SW 1271 (cell line): ENCODE measurements at places on chromosomes 1 and 21.

GRCh38 chr1:4595341-4596225, 58.8 kb upstream of the AJAP1 start:
- DNase-seq = no peak

GRCh38 chr21:36918291-36918690, 48.2 kb downstream of the HLCS start:
- DNase-seq = no peak

DNA sequence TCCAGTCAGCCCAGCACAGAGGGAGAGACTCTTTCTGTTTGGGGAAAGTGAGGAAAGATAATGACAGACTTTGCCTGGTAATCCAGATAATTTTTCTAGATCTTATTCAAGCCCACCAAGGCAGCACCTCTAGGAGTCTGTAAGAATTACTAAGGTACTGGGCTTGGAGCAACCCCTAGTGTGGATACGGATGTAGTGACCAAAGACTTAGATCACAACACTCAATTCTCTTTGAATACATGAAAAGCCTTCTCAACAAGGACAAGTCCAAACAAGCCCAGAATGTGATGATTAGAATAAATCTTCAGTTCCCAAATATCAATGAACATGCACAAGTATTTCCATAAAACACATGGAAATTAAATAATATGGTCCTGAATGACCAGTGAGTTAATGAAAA, 206.9 kb downstream of the MRPL39 start:
- DNase-seq = no peak

DNA sequence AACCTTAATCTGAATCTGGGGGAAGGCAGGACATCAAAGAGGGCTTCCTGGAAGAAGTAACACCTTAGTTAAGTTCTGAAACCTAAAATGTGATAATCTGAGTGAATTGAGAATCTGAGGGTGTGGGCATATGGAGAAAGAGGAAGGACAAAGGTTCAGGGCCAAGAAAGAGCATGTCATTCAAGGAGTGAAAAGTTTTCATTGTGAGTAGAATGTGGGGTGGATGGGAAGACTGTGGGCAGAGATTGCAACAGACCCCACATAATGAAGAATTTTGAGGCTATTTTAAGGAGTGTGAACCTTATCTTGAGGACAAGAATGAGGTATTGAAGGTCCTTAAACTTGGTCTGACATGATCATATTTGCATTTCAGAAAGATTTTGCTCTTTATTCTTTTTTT, 227.2 kb downstream of the PTGER3 start:
- no peak for DNase-seq

GRCh38 chr1:167328306-167328815, 107.7 kb downstream of the POU2F1 start:
- no peak for DNase-seq

- DNase-seq = no peak
These were observed 7.7 kb downstream of the PRAMEF1 start for GRCh38 chr1:12798911-12799310.

- DNase-seq = peak; percentile 1
These were observed 44.7 kb upstream of the GOLT1A start for GRCh38 chr1:204258213-204259115.

- no peak for DNase-seq
These were observed 34.8 kb upstream of the DSCAM start for GRCh38 chr21:40881767-40882166.

- DNase-seq = no peak
These were observed 1.9 kb downstream of the LY9 start for GRCh38 chr1:160797861-160798273.

- no peak for DNase-seq
These were observed 35.5 kb downstream of the KCNK2 start for GRCh38 chr1:215118081-215118480.

DNA sequence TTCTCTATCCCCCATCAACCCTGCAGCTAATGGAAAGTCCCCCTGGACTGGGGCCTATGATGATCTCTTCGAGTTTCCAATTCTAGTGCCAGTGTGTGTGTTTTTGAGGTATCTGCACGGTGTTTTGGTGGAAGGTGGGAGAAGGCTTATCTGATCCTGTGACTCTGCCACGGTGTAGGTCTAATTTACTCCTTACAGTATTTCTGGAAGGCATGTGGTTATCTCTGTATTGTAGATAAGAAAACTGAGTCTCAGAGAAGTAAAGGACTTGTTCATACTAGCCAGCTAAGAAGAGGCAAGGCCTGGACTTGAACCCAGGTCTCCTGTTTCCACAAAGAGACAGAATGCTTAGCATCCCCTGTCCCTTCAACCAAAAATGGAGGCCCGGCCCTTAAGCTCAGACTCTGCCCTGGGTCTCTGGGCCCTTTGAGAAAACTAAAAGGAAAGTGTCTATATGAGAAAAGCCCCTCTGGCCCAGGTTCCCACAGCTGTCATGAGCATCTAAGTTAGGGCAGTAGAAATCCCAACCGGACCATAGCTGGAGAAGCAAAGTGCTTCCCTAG, 20.3 kb downstream of the RIMS3 start:
- DNase-seq = no peak

DNA sequence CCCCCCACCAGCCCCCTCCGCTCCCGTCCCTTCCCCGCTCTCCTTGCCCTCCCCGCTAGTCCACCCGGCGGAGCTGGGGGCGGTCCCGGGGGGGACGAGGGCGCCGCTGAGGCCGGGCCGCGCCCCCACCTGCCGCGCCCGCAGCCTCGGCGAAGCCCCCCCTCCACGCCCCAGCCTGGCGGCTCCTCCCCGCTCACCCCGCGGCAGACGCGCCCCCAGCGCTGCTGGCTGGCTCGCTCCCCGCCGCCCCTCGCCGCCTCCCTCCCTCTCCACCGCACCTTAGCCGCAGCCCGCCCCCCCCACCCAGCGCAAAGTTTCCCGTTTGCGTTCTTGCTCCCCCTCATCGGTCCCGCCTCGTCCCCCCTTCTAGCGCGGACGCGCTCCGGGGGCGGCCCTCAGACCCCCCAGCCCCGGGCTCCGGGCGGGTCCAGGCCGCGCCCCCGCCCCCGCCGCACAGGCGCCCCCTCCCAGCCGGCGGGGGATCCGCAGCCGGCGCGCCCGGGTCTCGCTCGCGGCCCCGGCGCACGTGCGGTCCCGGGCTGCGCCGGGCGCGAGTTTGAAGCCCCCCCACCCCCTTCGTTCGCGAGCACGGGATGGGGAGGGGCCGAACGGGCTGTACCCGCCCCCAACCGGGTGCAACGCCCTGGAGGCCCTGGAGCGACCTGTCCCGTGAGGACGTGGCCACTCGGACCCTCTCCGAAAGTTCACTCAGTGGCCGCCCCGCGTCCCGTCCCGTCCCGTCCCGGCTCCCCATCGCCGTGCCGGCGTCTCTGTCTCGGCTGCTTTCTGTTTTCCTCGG, 623 bp downstream of the PTPRF start:
- peak; percentile 13 for DNase-seq

DNA sequence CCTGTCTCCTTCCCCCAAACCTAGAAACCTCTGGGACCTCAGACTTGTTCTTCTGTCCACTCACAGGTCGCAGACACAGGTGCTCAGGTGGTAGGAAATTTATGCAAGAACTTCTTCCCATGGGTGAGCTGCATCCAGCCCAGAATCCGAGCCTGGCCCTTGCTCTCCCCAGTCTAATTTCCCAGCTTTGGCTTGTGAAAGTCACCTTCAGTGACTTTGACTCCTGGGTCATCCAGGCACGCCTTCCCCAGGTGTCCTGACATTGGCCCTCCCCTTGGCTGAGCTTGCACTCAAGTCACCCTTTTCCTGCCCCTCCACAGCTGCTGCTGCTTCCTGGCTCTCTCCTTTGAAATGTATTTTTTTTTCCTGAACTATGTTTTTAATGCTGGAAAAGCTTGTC, 6.6 kb downstream of the IPO13 start:
- DNase-seq = no peak

DNA sequence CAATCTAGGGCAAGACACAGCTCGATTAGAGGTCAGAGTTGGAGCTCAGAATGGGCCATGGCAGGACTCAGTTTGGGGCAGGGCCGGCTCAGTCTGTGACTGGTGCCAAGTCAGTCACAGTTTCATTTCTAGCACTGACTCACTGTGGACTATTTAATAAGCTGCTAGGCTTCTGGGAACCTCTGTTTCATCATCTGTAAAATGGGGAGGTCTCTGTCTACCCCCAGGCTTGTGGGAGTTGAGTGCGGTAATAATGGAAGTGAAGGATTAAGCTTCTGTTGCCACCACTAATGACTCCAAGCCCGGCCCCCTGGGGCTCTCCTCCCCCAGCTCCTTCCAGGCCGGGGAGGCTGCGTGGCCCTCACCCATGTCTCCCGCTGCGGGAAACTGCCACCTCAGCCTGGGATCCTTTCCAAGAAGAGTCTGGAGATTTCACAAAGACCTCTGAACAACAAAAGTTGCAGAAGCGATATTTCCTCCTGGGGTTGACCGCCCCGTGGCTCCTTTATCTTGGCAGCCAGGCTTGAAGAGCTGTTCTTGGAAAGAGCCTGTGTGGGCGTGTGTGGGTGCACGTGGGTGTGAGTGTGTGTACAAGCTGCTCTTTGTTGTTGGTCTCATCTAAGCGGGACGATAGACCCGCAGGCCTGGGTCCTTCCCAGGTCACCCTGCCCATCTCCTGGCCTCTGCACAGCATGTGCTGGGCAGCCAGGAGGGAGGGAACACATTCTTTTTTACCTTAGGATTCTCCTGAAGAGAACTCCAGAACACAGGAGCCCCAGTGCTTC, 29.1 kb downstream of the KNCN start:
- DNase-seq = no peak

DNA sequence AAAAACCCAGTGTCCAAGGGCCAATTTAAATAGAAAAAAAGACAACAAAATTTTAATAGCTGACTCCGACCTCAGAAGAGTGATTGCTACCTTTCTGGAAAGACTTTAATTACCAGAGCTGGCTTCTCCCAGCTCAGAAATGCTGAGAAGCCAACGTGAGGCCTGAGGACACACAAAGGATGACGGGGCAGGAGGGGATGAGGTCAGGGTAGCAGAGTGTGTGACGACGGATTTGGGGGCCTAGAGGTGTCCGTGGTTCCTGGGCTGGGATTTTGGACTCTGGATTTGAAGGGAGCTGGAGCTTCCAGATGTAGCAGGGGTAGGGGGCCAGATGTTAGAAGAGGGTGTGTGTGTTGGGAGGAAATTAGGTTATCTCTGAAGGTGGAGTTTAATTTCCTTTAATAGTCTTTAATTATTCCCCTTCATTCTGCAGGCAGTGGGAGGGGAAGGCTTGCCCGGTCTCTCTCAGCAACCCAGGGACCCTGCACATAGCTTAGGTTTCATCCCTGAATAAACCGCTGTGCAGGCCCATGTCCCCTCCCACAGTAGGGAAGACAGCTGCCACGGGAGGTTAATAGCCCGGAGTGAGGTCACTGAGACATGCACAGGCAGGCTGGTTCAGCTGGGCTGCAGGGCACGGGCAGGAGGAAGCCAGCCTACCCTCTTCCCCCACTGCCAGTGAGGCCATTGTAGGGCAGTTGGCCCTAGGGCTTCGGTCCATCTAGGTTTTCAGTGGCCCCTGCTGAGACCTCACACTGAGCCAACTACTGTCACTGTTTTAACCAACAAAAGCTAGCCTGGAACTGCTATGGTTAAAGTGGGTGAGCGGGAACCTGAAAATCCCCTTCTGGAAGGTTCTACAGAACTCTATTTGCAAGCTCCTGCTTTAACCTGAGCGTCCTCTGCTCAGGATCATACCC, 3.8 kb upstream of the PADI3 start:
- no peak for DNase-seq

GRCh38 chr1:217134857-217135568, 411.8 kb upstream of the ESRRG start:
- DNase-seq = no peak

DNA sequence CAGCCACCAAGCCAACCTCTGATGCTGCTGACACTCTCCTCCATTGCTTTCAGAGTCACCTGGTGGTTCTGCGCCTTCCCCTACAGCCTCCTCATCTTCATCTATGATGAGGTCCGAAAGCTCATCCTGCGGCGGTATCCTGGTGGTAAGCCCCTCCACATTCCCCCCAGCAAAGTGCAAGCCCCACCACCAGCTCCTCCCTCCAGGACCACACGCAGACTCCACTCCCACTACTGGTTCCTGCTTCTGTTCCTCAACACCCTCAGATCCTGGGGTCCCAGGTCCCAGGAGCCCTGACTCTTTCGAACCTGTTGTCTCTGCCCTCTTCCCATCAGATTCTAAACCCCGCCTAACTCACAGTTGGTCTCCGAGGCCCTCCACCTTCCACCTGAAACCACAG, 11.6 kb upstream of the ATP1A4 start:
- DNase-seq = no peak

GRCh38 chr1:20511518-20512428, 3.8 kb upstream of the MUL1 start:
- DNase-seq = no peak

- no peak for DNase-seq
These were observed 336.4 kb downstream of the PAPPA2 start for GRCh38 chr1:176799327-176799726.

DNA sequence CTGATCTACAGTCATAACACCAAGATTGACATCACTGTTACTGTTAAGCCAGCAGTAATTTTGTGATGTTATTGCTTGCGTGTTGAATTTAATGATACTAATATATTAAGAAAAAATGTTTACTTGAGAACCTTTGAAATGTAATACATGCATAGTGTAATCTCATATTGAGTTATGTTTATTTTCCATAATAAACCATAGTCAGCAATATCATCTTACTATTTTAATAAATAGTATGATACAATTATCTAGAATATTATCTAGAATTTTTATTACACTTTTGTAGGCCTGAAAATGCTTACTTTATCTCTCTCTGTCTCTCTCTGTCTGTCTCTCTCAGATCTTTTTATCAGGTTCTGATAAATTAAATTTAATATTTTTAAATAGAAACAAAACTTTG, 843.1 kb downstream of the KCNT2 start:
- DNase-seq = no peak

GRCh38 chr1:222620566-222620965, 2.7 kb downstream of the MIA3 start:
- DNase-seq = no peak

GRCh38 chr1:225923692-225924555, at the start of gene PYCR2:
Gene PYCR2 (minus strand): TSS chr1:225924250. CDS start chr1:225924110, 140 bp downstream.
- peak; percentile 87 for DNase-seq

DNA sequence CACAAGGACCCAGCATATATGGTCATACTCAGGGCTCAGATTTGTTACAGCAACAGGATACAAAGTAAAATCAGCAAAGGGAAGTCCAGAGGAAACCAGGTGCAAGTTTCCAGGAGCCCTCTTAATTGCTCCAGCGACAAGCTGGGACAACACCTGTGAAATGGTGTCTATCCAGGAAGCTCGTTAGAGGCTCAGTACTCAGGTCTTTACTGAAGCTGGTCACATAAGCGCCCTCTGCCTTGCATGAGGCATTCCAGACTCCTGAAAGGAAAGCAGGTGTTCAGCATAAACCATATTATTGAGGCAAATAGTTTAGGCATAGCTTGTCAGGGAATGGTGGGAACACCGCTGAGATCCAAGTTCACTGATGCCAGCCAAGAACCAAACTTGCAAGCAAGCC, 231.0 kb downstream of the SLC35F3 start:
- DNase-seq = no peak
